A549 treated with Hydrocortisone at 1 μM for 4 hours (cell line): ENCODE measurements at places on chromosomes 6 and 20. TPM values are rescaled to one million over a fixed set of nuclear protein-coding genes. Genes with fewer than 3 reads are reported as not detected.

The CAGE1 gene
- total RNA-seq: not detected in 5 replicates

The C6orf141 gene
- total RNA-seq: 7.8 to 10.1 TPM (median 9.2 TPM) in 5 replicates

The NRN1 gene
- total RNA-seq: 0.38 to 1.0 TPM (median 0.60 TPM) in 5 replicates

The ISM1 gene
- 0.09 to 0.24 TPM (median 0.17 TPM) in 5 replicates for total RNA-seq

The NFKBIL1 gene
- total RNA-seq: 9.7 to 12.5 TPM (median 11.6 TPM) in 5 replicates

The PROCR gene
- 105 to 147 TPM (median 140 TPM) in 5 replicates for total RNA-seq

The RIPOR3 gene
- not detected in 5 replicates for total RNA-seq

The RPS6KA2 gene
- total RNA-seq: 0.07 to 0.38 TPM (median 0.21 TPM) in 5 replicates

The SPTLC3 gene
- total RNA-seq: 0.01 to 0.12 TPM (median 0.09 TPM) in 3 of 5 replicates, not detected in the others

The RAET1L gene
- total RNA-seq: 0.15 to 0.61 TPM (median 0.35 TPM) in 5 replicates

The PAX1 gene
- not detected in 5 replicates for total RNA-seq

The IRF4 gene
- total RNA-seq: 0.25 to 0.51 TPM (median 0.25 TPM) in 5 replicates
